ENCODE measurements at places on chromosomes 3 and 15.

DNA sequence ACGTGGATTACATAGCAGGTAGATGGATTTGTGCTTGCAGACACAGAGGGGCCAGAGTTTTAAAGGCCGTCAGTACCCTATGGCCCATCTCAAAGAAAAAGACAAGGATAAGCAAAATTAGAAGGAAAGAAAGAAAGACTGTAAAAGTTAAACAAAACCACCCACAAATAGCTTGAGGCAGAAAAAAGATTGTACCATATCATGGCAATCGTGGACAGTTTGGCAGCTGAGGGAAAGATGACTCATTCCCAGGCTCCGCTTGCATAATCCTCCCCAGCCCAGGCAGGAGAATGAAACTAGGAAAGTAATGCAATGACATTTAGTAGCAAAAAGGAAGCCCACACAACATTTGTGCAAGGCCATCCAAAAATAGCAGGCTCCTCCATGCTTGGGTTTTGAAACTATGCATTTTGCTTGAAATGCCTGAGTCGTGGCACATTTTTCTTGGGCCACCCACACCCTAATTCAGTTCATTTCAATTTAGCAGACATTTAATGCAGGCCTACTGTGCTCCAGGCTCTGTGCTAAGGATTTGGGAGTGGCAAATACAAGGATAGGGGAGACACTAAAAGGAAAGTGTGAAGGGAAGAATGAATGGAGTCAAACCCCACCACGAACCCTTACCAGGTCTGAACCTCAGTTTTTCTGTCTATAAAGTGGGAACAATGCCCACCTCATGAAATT lies 40.9 kb upstream of the SMAD3 start:
- DNase-seq: peak; percentile 96

- DNase-seq: peak; percentile 50
Observed at GRCh38 chr3:42351207-42351606, 59.2 kb downstream of the LYZL4 start.

- DNase-seq: no peak
Observed at GRCh38 chr15:34904527-34904926, 65.0 kb downstream of the AQR start.

- DNase-seq: no peak
Observed at GRCh38 chr15:93479715-93480114, 390.7 kb upstream of the RGMA start.

GRCh38 chr3:43997316-43997715 lies 244.4 kb upstream of the TOPAZ1 start:
- DNase-seq: no peak

All from fibroblast of skin of abdomen (primary cell).